SW480 (cell line): ENCODE measurements at places on chromosomes 6 and 20.

GRCh38 chr6:109429496-109429895, 10.9 kb downstream of the PPIL6 start:
- DNase-seq = no peak

GRCh38 chr6:162773996-162774395, 46.2 kb downstream of the PACRG start:
- no peak for DNase-seq

- DNase-seq = no peak
These were observed 155.2 kb upstream of the UST start for GRCh38 chr6:148591656-148592055.

GRCh38 chr20:41424546-41424945, 57.9 kb upstream of the EMILIN3 start:
- no peak for DNase-seq

GRCh38 chr6:136777651-136778050, 14.6 kb downstream of the MAP3K5 start:
- DNase-seq = no peak

DNA sequence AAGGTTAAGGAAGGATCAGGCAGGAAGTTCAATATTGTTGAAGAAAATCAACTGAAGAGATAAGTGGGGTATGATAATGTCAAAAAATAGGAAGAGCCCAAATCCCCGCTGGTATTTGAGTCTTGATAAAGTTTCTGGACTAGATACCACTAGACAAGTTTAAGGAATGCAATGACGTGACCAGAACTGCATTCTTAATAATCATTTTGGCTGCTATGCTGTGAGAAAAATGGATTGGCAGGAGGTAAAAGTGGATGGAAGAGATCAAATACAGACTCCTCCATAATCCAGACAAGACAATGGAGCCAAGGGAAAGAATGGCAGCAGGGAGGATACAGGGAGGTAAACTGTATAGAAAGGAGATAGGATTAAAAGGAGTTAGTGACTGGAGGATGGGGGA, 128.2 kb downstream of the COL12A1 start:
- no peak for DNase-seq

GRCh38 chr6:111806165-111806547, 67.1 kb downstream of the FYN start:
- no peak for DNase-seq

DNA sequence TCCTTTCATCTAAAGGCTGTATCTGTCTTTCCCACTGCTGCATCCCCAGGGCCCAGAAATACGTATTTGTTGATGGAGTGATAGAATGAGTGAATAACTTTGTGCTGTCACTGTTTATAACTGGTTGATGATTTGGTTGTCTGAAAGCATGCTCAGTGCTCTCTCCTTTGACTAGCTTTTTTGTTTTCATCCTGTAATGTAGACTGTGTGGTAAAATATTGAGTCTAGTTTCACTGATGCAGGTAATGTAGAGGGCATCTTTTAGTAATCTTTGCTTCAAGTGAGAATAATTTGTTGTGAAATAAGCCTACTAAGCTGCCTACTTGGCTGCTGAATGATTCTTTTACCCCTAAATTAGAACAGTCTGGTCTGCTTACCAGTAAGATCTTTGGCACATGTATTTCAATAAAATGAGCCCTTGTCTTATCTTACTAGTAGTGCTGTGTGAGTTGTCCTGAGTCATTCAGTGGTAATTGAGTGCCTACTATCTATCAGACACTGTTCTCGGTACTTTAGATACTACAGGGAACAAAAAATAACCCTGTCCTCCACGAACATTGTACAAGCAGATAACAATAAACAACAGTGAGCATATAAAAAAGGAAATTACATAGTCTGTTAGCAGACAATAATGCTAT, 39.9 kb downstream of the MAPK14 start:
- no peak for DNase-seq

DNA sequence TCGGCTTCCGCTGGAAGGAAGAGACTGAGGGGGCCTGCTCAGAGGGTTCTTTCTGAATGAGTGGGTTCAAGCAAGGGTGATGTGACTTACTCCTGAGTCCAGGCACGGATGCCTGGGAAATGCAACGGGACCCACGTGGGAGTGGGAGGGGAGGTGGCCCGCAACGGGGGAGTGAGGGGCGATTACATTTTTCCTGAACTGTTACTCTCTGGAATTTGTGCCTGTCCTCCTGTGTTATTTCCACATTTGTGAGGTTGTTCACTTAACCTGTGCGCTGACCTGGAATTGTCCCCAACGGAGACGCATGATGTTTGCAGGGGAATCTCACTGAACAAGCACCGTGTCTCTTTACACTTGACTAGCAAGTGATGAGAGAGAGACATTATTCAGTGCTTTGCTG, 209.4 kb downstream of the CDH4 start:
- DNase-seq = no peak

DNA sequence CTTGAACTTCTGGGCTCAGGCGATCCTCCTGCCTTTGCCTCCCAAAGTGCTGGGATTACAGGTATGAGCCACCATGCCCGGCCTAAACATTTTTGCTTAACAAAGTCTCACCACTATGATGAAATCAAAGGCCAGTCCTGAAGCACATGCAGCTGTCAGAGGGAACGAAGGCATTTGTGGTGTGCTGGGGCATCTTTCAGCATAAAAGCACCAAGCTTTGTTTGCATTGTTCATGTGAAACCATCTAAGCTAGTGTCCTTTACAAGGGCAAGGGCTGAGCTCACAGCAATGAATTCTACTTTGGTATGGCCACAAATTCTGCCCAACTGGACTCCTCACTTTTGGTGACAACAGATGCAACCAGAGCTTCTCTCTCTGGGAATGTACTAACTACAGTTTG, 66.8 kb downstream of the ZFP64 start:
- DNase-seq = peak; percentile 20

GRCh38 chr6:79468116-79468515, 69.1 kb downstream of the LCA5 start:
- DNase-seq = no peak

DNA sequence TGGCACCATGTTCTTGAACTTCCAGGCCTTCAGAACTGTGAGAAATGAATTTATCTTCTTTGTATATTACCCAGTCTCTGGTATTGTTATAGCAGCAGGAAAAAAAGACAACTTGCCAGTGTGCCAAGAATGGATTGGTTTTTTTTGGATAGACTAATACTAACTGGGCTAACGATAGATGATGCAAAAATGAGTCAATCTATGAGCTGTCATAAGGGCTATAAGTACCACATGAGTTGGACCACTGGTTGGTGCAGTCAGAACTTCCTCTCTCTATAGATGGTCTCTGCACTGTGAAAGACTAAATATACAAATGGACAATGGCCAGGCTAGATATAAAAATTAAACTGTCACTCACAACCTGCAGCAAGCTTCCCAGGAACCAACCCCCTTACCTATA, 87.6 kb upstream of the COL21A1 start:
- no peak for DNase-seq

- DNase-seq = no peak
These were observed 72.3 kb downstream of the LINC00237 start for GRCh38 chr20:21033817-21034216.

GRCh38 chr20:53052380-53052779, 80.2 kb downstream of the TSHZ2 start:
- no peak for DNase-seq

DNA sequence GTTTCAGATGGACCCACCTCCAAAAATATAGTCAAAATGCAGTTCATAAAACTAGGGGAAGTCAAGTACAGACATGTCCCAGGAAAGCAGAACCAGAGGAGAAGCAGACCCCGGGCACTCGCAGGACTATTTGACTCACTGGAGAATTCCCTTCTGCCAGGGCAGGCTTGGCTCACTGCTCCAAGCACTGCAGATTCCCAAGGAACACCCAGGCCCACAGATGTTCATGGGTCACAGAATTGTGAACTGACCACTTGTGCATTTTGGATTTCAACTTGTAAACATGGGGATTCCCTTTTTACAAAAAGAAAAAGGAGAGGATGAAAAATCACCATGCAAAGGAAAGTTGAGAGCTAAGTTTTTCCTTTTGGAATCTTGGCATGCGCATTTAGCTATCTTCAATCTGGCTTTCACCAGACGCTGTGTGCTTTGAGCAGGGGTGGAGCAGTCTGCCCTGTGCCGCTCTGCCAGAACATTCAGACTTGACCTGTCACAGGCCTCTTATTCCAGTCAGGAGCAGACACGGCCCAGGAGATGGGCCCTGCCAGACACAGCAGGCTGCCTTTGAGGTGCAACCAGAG, 237.5 kb upstream of the TAB2 start:
- no peak for DNase-seq

- DNase-seq = no peak
These were observed 5.9 kb downstream of the ESF1 start for GRCh38 chr20:13778827-13779226.

GRCh38 chr6:38566295-38567030, 73.3 kb downstream of the BTBD9 start:
- DNase-seq = no peak

GRCh38 chr6:46052479-46052878, 36.8 kb upstream of the CLIC5 start:
- DNase-seq = no peak

- no peak for DNase-seq
These were observed 15.7 kb upstream of the PRIM2 start for GRCh38 chr6:57301757-57302156.

- peak; percentile 79 for DNase-seq
These were observed 7.7 kb upstream of the C20orf203 start for GRCh38 chr20:32681175-32682084.

DNA sequence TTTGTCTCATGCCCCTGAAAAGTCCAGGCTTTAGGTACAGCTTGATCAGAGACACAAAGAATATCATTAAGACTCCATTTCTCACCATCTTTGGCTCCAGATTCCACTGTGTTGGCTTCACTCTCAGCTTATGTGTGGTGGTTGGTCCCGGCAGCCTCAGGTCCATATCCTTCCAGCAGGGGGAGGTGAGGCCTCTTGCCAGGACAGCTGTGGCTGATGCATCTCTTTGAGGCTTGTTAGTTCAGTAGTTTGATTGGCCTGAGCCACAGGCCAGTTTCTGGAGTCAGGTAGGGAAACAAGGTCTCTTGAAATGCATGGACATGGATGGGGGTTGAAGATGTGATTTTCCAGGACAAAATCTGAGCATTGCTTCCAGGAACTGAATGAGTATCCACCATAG, 62.4 kb downstream of the JAG1 start:
- peak; percentile 23 for DNase-seq

DNA sequence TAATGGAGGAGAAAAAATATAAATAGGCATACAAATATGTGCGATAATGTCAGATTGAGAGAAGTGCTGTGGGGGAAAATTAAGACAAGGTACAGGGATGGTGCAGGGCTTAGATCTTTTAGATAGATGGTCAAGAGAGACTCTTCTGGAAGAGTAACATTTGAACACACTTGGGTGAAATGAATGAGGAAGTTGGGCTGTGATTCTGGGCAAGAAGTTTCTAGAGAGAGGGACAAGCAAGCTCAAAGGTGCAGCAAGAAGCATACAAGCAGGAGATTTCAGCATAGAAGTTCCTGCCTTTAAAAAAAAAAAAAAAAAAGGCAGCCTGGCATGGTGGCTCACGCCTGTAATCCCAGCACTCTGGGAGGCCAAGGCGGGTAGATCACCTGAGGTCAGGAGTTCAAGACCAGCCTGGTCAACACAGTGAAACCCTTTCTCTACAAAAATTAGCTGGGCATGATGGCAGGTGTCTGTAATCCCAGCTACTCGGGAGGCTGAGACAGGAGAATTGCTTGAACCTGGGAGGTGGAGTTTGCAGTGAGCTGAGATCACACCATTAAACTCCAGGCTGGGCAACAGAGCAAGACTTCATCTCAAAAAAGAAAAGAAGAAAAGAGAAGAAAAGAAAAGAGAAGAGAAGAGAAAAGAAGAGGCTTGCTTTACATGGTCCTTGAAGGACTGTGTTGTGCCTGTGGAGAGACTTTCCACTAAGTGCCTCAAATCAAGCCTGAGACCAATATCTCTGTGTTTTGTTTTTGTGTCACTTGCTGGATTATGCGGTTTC, 9.7 kb upstream of the CD83 start:
- no peak for DNase-seq

DNA sequence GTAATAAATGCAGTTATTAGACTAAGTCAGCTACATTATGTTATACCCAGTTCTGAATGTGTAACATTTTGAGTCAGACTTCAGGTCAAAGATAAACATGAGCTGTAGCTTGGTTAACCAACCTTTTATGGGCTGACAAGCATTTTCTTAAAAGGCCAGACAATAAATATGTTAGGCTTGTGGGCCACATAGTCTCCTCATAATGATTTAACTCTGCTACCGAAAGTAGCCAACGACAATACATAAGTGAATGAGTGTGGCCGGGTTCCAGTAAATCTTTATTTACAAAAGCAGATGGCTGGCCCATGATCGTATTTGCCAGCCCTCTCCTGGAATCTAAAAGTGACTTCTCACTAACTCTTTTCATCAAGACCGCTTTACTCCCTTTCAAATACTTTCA, 49.9 kb downstream of the ATG5 start:
- DNase-seq = no peak

DNA sequence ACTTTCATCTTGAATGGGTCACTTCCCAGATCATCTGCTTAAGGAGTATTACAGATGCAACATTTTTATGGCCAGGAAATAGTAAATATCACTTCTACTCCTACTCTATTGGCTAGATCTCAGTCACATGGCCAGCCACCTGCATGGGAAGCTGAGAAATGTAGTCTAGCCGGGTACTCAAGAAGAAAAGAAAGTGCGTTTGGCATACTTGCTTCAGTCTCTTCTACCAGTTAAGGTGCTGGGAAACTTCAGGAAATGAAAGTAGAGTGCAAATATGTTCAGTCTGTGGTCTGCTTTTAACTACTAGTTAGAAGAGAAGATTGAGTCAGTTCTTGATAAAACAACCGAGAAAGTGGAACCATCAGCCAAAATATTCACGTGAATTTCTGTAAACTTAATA, 129.2 kb downstream of the PDSS2 start:
- DNase-seq = no peak

DNA sequence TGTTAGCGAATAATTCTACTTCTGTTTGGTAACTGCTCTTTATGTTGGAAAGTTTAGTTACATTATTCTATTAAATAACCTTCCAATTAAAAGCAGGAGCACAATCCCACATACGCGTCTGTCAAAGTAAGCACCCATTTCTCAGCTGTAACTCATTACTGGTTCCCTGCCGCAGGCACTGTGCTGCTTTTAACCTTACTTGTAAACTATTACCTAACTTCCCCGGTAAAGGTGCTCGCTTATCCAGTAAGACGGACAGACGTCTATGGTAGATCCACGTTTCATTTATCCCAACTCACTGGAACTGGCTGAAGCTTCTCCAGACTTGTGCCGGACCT, 529 bp upstream of the ENPP4 start:
- DNase-seq = peak; percentile 49

GRCh38 chr6:90425161-90425641, 128.6 kb upstream of the BACH2 start:
- no peak for DNase-seq

GRCh38 chr6:34489207-34489805, 23.4 kb downstream of the PACSIN1 start:
- DNase-seq = peak; percentile 19

DNA sequence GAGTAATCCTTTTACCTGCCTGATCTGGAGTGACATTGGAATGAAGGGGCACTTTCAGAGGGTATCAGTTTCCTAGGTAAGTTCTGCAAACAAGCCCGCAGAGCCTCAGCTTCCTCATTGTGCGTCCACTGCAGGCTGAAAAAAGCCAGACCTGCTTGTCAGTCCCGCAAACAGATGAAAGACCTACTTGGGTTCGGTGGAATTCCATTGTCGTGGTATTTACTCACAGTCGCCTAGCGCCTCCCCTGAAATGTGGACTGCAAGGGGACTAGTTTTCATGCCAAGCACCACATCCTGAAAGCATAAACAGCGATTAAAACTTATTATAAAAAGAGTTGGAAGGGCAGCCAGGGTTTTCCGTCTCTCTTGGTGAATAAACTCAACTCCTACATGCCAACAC, 121.5 kb downstream of the PAX1 start:
- DNase-seq = peak; percentile 73

GRCh38 chr6:108748959-108749358, 99.3 kb upstream of the ARMC2 start:
- DNase-seq = no peak
